ENCODE measurements at places on chromosomes 5 and 9.

GRCh38 chr9:80485420-80486250 lies 913.9 kb downstream of the TLE4 start:
- no peak for DNase-seq

GRCh38 chr5:83343299-83343698 lies 128.2 kb upstream of the VCAN start:
- DNase-seq: no peak

- DNase-seq: no peak
Measured at GRCh38 chr5:159907689-159908590, 8.3 kb upstream of the ADRA1B start.

DNA sequence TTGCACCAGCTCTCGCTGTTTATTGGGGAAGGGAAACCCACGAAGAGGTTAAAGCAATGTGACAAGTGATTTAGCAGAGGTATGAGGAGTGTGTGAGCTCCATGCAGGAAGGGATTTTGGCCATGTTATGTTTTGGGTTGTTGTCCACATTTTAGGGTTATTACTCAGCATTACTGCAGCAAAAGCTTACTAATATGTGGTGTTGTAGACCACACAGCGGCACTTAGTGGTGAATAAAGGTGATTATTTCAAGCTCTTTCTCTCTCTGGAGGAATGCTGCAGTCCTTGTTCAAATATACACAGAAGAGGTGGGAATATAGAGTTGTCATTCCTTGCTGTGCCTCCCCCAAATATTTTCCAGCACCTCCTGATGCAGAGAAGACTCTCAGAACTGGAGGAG lies 29.7 kb upstream of the AKNA start:
- DNase-seq: no peak

GRCh38 chr5:78660401-78660800 lies 11.8 kb upstream of the LHFPL2 start:
- DNase-seq: no peak

DNA sequence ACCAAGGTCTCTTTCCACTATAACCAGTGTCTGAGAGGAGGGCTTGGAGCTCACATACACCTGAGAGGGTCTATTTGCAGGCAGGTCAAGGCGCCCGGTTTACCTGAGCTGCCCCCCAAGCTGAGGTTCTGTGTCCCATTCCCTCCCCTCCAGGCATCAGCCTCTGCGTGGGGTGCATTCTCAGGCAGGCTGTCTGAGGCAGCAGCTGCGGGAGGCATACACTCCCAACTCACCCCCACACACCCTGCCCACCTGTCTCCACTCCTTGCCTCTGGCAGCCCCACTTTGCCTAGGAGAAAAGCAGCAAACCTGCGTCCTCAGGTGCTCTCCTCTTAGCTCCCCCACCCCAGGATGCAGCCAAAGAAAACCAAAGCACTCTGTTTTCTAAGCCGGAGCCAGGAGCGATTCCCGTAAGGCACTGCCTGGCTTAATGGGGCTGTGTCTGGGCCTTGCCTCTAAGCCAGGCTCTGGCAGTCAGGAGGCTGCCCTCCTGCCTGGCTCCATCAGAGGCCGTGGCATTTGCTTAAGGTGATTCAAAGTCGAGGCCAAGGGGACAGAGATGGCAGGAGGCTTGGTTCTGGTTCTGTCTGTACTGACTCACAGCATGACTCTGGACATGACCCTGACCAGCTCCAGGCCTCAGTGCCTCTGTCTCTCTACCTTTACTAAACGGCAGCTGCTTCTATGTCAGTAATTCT lies 139.2 kb upstream of the TRIM32 start:
- no peak for DNase-seq

- DNase-seq: no peak
Measured at GRCh38 chr5:95283022-95283615, 1.8 kb downstream of the MCTP1 start.

DNA sequence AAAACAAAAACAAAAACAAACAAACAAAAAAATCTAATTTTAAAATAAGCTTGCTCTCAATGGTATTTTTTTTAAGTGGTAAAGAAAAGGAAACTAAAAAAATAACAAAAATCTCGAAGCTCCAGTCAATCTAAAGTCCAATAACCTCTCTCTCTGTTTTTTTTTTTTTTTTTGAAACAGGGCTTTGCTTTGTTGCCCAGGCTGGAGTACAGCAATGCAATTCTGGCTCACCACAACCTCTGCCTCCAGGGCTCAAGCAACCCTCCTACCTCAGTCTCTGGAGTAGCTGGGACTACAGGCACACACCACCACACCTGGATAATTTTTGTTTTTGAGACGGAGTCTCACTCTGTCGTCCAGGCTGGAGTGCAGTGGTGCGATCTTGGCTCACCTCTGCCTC lies 25.9 kb upstream of the GLDC start:
- no peak for DNase-seq

DNA sequence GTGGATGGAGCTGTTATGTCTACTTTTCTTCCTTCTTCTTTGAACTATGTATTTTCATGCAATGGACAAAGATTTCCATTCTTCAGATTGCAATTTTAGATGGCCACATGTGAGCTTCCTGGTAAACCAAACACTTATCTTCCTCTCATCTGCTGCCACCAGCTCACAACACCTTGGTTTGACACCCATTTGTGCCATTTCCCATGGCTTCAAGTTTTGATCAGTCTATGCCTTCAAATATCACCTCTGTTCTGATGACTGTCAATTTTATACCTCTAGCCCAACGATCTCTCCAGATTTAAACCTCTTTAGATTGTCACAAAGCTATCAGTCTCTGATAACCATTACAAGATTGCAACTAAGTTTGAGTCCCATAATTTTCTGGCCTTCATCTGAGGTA lies 147.2 kb downstream of the TMEM38B start:
- DNase-seq: no peak

DNA sequence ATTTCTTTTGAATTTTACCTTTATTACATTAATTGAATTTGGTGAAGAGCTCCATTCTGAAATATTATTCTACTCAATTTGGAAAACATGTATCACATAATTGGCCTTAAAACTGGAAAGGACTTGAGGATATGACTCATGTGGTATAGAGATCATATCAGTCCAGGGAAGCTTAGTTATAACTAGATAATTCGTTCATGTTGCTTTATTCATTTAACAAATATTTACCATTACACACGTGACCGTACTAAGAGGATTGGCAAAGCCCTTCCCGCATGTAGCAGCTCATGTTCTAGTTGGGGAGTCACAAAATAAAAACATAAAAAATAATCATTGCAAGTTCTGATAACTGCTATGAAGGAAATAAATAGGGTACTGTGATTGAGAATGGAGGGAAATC lies 1816.5 kb downstream of the MAT2B start:
- no peak for DNase-seq

DNA sequence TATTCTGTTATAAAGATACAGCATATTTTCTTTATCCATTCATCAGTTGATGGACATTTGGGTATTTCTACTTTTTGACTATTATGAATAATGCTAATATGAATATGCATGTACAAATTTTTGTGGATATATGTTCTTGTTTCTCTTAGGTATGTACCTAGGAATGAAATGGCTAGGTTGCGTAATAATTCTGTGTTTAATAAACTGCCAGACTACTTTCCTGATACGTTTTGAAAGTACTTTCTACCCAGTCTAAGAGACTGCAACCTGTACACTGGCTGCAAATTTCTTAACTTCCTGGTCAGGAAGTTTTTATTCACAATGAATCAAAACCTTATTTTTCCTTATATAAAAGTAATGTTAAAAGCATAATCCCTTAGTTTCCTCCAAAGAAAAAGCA lies 93.9 kb upstream of the STARD4 start:
- DNase-seq: no peak

DNA sequence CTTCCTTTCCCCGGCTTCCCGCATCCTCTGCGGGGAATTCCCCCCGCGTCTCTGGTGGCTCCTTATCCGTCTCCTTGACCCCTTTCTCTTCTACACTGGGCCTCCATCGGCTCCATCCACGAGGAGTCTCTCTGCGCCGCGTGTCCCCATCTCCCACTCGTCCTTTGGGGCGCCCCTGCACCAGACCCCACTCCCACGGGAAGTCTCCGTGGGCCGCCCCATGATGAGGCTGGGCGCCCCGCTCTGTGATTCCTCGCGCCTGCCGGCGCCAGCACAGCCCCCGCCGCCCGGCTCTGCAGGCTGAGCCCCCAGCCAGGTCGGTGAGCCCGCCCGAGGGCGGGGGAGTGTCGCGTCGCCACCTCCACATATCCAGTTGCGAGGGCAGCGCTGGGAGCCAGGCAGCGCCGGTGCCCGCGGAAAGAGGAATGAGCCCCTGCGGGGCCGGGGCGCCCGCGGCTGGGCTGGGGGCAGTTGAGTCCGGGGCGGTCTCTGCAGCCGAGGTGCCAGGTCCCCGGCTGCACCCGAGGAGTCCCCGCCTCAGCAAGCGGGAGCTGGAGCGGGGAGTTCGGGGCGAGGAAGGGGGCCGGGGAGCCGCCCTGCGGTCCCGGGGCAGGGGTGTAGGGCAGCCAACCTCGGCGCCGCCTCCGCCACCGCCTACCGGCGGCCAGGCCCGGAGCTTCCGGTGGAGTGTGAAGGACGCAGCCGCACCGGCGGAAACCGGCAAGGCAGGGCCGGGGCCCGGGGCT lies 2.1 kb upstream of the TRAF1 start:
- peak; percentile 53 for DNase-seq

GRCh38 chr5:54825005-54825404 lies 160.4 kb downstream of the ESM1 start:
- DNase-seq: no peak

GRCh38 chr5:145951071-145951470 lies 14.7 kb downstream of the SH3RF2 start:
- no peak for DNase-seq

DNA sequence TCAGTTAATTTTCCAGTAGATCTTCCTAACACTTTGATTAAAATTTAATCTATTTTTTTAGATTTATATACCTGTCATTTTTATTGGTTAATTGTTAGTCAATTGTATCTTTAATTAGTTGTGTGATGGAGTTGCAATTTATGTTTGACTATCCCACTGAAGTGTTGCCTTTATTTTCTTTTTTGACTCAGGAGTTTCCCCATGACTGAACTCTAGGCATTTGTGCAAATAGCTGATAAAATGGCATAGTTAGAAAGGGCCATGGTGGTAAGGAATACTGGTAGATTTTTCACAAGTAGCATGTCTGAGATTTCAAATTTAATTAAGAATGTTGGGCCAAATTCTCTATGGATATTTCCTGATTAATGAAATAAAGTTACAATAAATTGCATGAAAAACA lies 273.1 kb upstream of the DAB2 start:
- DNase-seq: no peak

DNA sequence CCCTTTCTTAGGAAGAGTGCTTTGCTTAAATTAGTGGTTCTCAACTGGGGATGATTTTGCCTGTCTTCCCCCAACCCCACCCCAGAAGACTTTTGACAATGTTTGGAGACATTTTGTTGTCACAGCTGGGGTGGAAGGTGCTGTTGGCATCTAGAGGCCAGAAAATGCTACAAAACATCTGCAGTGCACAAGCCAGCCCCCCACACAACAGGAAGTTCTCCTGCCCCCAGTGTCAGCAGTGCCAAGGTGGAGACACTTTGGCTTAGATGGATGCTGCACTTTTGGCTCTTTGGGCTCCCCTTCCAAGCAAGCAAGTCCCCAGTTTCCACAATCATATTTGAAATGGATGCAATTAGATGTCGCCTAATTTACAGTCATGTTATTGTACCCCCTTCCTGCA lies 2.7 kb downstream of the HEMGN start:
- DNase-seq: no peak
